ENCODE measurements at places on chromosomes 16 and 17.
A peak's percentile ranks its signal among the peaks of the same experiment; 100 is the strongest.

DNA sequence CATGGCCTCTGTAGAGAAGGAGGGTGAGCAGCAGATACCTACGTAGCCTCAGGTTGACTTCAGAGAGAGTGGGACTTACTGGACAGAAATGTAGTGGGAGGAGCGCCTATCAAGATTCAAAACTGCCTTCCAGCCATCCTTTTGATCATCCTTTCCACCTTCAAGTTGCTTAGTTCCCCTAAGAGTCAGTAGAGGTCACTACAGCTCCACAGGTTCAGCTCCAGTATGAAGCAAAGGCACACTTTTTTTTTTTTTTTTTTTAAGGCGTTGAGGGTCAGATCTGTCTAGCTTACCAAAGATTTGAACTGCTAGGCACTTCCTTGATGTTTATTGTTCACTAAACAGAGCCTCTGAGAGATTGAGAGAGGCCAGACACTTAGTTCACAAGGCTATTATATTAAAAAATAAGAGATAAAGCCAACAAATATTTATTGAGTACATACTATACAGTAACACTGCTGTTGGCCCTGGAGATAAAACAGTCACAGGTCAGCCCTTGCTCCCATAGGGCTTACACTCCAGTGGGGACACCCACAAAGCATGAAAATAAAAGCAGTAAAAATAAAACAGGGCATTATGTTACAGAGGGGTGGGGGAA, 3.1 kb downstream of the RNF227 start:
- peak; percentile 94 for DNase-seq

GRCh38 chr16:57994778-57995177, 5.7 kb downstream of the ZNF319 start:
- DNase-seq = peak; percentile 90

- no peak for DNase-seq
Measured at GRCh38 chr17:4850246-4850645, 17.1 kb downstream of the MINK1 start.

DNA sequence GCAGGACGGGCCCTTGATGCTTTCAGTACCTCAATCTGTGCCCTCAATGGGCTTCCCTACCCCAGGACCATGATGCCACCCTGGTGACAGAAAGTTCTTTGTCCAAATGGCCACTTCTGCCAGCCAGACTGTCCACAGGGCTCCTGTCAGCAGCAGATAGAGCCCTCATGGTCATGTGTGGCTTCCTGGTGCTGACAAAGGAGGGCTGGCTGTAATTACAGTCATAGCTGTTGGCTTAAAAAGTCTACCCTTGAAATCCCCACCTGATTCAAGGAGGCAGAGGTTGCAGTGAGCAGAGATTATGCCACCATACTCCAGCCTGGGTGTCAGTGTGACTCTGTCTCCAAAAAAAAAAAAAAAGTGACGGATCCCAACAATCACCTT, 3.3 kb downstream of the TRPV2 start:
- DNase-seq = peak; percentile 40

DNA sequence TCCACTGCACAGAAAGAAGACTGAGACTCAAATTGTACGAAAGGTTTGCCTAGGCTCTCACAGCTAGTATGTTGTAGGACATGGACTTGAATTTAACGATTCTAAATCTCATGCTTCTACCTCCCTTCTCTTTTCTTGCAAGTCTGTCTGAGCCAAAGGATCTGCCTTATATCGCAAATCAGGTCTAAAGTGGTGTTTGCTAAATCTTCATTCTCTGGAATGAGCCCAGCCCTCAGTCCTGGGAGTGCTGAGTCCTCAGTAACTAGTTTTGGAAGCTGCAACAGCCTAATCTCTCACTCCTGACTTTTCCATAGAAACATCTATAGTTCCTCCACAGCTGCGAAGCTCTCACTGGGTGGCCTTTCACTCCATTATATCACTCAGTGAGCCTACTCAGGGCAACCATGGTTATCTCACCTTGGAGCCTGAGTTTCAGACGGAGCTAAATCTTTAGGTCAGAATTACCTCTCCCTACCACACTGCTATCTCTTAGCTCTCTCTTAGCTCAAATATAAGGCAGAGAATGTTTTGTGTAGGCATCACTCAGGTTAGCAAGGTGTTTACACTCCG, 575.5 kb upstream of the C16orf82 start:
- no peak for DNase-seq

GRCh38 chr16:36336-36984, 16.9 kb downstream of the POLR3K start:
- no peak for DNase-seq

GRCh38 chr17:57679356-57679755, 65.7 kb downstream of the CCDC182 start:
- no peak for DNase-seq

DNA sequence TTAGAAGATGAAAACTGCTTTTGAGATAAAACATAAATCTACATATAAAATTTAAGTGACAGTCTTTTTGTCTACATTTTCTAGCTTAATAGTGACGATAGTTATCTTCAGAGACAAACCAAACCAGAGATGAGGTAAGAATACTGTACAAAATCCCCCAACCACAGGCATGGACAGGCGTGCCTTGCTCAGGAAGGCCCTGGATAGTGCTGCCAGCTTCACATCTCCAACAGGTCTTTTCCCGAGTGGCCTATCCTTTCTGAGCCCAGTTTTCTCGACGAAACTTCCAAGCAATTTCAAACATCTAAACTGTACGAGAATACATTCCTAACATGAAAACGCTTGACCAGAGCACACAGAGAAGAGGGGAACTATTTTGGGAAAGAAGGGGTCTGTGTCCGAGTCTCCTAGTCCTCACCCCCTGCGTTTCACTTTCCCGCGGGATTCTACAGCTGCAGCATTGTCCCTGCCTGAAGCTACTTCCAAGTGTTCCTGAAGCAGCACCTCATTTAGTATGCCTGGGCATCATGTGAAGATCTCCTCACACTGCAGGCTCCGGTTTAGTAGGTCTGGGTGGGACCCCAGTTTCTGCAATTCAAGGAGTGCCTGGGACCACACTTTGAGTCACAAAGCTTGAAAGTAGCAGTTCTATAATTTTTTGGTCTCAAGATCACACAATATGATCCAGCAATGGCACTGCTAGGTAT, 37.8 kb downstream of the GNA13 start:
- DNase-seq = no peak

- peak; percentile 19 for DNase-seq
Measured at GRCh38 chr17:75267153-75267410, 3.9 kb downstream of the MIF4GD start.

- DNase-seq = no peak
Measured at GRCh38 chr17:17647524-17648178, 33.6 kb upstream of the RAI1 start.

DNA sequence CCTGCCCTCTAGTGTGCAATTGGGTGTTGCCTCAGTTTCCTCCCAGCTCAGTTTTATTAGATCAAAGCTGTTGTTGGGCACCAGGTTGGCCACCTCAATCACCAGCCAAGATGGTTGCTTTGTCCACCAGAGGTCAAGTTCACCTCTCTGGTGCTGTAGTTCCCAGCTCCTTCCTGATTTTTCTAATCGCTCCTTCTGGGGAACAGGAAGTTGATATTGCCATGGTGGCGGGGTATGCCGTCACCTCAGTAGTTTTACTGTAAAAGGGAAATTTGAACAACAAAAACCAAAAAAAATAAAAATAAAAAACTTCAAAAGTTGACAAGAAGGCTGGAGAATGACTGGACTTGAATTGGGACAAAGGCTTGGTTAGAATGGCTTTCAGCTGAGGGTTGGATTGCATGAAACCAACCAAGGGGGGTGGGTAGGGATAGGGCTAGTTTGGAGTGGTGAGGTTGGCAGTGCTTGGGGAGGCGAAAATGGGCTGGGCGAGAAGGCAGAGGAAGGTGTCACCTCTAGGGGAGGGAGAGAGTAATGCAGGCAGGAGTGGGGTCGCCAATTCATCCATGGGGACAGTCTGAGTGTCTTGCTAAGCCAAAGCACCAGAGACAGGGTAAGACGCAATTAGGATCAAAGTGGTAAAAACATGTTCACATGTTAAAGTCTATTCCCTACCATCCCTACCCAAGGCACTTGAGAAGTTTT, 6.2 kb downstream of the EFNB3 start:
- peak; percentile 59 for DNase-seq

DNA sequence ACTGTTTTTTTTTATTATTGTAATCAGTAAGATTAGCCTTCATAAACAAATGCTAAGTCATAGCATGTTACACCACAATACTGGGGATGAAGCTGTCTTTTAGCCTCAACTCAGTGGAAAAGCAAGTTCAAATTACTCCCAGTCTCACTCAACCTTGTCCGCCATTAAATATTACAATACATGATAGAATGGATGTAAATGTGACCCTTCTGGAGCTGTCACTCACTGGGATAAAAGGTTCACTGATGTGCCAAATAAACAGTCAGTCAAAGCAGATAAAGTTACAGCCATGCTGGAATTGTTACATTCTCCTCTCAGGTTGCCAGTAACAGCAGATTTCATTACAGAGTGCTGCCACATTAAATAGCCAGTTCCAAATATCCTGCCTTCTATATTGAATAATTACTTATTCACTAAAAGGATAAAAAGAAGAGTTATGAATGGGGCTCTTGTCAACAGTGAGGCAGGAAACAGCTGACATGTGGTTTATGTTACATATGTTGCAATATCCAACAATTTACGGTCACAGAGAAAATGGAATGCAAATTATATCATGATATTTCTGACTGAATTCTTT, 53.4 kb downstream of the BRIP1 start:
- peak; percentile 67 for DNase-seq

- no peak for DNase-seq
Measured at GRCh38 chr16:30369938-30370455, 297 bp downstream of the TBC1D10B start.

- no peak for DNase-seq
Measured at GRCh38 chr16:78176435-78176834, 77.0 kb downstream of the WWOX start.

DNA sequence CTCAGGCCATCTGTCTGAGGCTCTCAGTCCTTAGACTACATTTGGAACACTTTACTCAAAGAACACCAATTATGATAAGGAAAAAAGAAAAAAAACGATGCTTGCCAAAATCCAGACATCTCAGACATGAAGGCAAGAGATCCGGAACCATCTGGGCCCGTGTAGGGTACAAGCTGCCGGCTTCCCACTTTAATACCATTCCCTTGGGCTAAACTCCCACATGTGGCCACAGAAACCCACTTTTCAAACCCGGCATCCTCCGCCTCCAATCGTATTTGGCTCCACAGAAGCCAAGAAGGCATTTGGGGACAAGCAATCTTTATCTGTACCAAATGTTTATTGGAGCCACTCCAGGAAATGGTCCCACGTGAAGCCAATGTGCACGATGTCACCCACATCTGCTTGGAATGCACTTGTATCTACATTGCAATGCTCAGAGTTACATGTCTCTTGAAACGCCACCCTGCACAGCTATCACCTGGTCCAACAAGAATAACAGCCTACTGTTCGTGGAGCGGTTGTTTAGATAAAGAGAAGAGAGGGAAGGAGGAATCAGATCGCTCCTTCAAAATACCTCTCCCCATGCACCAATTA, 33.5 kb downstream of the XYLT1 start:
- DNase-seq = peak; percentile 28

DNA sequence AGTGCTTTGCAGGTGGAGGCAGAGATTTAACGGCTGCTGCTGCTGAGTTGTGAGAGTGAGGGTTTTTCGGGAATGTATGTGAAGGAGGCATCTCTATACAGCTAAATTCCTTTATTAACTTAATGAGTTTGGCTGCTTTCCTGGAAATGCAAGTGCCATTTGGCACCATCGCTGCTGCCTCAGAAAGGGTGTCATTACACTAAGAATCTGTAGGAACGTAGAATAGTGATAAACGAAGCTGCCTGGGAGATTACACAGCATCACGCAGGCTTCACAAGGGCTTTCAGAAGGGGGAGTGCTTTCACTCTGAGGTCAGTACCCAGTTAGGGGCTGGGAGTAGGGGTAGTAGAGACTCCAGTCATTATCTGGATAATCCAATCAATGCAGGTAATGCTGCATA, 14.1 kb upstream of the NLRP1 start:
- no peak for DNase-seq

DNA sequence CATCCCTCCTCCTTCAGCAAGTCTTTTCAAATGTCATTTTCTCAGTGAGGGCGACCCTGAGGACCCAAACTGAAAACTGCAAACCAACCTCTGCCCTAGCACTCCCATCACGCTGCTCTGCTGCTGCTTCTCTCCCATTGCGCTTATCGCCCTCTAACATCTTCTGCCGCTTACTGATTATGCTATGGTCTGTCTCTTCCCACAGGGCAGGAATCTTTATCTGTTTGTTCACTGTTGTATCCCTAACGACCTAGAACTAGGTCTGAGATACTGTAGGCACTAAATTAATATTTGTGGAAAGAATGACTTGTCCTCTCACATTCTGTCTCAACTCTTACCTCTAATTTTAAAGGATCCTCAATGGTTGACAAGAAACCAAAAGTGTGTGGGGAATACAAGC, 12.5 kb downstream of the ZSCAN32 start:
- DNase-seq = peak; percentile 37

DNA sequence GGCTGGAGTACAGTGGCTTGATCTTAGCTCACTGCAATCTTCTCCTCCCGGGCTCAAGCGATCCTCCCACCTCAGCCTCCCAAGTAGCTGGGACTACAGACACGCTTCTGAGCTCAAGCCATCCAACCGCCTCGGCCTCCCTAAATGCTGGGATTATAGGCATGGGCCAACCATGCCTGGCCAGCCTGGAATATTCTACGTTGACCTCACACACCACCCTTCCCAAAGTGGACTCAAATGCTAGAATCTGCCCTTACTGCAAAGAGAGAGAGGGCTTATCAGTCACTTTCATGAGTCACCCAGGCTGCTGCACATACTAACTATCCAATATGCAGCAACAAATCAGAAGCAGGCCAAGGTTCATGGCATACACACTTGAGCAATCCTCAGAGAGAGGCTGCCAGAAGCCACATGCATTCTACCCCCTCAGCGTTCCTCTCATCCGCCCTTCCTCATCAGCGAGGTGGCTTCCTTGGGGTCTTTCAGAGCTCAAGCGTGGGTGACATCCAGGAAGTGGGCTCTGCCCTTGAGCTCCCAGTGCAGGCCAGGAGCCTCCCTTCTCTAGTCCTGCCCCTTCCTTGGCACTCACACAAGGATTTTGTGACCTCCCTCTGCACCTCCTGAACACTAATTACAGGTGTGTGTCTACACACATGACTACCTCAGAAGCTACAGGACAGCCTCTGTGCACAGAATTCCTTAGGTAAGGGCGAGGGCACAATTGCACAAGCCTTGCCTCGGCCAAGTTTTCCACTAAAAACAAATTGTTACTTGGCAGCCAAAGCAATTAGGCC, 24.8 kb upstream of the SIAH1 start:
- DNase-seq = peak; percentile 49

- DNase-seq = no peak
Measured at GRCh38 chr16:19239511-19240155, 45.9 kb upstream of the CLEC19A start.

- peak; percentile 30 for DNase-seq
Measured at GRCh38 chr16:85698935-85699558, 10.3 kb upstream of the GINS2 start.

- no peak for DNase-seq
Measured at GRCh38 chr17:75610103-75610984, 22.7 kb downstream of the MYO15B start.

GRCh38 chr16:64094181-64094965, 1027.5 kb downstream of the CDH11 start:
- no peak for DNase-seq

- DNase-seq = no peak
Measured at GRCh38 chr16:11535494-11535893, 51.2 kb downstream of the LITAF start.

GRCh38 chr17:8192070-8192815, 2.3 kb upstream of the BORCS6 start:
- peak; percentile 94 for DNase-seq
